ENCODE measurements at places on chromosomes 1 and 21. TPM values are rescaled to one million over a fixed set of nuclear protein-coding genes. Genes with fewer than 3 reads are reported as not detected.

GRCh38 chr1:9257851-9258250 lies 23.3 kb downstream of the H6PD start:
- no peaks in the 10 kb centered on the region for H3K4me1 ChIP-seq
- DNase-seq = no peak
- H3K27ac ChIP-seq = no peak overlapping the region
- H3K27me3 ChIP-seq = no peaks in the 10 kb centered on the region
- H3K36me3 ChIP-seq = no peaks in the 10 kb centered on the region

DNA sequence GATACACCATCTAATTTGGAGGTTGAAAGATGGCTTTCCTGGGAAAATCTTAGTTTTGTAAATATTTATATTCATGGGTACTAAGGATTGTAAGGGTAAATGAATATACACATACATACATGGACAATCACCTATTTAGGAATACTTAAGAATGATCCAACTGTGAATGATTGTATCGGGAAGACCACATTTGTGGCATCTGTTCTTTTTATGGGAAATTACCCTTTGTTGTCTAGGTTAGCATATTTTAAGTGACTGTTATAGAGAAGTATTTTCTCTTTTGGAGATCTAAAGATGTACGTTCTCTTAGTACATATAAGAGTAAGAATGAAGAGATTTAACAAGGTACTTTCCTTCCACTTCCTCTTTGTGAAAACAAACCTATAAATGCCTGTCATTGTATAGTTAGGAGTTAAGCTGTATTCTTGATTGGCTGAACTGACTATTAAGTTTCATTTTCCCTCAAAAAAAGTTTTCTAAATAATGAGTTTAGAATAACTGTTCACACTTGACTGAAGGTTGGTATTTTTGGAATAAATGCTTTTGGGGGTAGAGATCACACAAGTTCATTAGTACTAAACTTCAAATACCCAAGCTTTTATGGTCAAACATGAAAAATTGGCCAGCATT lies 26.7 kb downstream of the SNX7 start:
- no peaks in the 10 kb centered on the region for H3K36me3 ChIP-seq
- H3K27ac ChIP-seq = no peak overlapping the region
- no peak for DNase-seq
- H3K4me1 ChIP-seq = no peaks in the 10 kb centered on the region
- no peaks in the 10 kb centered on the region for H3K27me3 ChIP-seq
- no peak overlapping the region for H3K4me3 ChIP-seq

DNA sequence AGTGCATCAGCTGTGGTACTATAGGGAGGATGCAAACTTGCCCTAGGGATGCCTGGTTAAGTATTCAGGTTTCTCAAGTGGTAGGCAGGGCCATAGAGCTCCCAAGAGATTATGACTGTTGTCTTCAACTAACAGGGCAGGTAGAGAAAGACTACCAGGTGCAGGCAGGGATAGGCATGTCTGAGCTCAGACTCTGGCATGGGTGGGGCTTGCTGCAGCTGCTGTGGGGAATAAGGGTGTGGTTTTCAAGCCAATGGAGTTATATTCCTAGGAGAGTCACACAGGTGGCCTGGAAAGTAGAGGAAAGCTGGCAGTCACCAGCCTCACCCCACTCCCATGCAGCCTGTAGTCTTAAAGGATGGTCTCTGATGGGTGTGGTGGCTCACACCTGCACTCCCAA lies 673.4 kb upstream of the ADGRL4 start:
- no peak for DNase-seq
- no peaks in the 10 kb centered on the region for H3K36me3 ChIP-seq
- no peaks in the 10 kb centered on the region for H3K4me1 ChIP-seq

DNA sequence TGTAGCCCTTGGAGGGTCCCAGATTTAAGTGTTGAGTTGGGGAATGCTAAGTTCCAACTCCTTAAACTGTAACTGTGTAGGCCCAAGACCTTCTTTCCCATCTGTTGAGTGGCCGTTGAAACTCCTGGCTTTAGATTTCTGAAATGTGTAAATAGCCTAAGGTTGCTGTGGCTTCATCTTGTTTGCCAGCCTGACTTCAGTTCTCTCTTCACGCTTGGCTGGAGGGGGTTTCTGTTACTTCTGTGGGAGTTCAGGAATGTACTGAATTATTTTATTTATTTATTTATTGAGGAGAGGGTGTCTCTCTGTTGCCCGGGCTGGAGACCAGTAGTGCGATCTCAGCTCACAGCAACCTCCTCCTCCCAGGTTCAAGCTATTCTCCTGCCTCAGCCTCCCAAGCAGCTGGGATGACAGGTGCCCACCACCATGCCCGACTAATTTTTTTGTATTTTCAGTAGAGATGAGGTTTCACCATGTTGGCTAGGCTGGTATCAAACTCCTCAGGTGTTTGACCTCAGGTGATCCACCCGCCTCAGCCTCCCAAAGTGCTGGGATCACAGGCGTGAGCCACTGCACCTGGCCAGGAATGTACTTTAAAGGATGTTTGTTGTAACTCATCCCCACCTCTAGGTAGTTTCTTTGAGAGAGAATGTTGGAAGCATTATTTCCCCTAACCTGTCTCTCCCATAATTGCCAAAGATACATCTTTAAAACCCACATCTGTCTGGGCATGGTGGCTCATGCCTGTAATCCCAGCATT lies 5.9 kb downstream of the TTC39A start:
- no peak overlapping the region for H3K4me3 ChIP-seq
- H3K4me1 ChIP-seq = no peaks in the 10 kb centered on the region
- no peak overlapping the region for H3K27ac ChIP-seq
- no peaks in the 10 kb centered on the region for H3K27me3 ChIP-seq

DNA sequence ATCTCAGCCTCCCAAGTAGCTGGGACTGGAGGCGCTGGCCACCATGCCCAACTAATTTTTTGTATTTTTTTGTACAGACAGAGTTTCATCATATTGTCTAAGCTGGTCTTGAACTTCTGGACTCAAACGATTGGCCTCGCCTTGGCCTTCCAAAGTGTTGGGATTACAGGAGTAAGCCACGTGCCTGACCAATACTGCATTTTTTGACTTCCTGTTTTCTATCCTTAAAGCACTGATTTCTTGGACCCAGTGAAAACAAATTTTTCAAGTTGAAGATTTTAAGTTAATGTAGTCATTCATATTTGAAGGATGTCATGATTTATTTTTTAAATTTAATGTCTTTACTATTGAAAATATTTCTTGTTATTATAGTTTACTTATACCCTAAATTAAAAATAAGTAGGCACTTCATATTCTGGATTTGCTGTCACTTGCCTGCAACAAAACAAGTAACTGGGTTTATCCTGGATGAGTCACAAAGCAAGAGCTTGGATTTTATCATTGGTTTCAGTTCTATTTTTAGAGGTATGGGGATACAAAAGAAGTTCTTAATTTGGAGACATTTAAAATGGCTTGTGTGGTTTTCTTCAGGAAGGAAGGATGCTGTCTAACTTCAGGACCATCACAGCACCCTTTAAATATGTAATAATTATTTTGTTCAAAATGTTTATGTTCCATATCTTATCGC lies 2.2 kb upstream of the VPS45 start:
- H3K27me3 ChIP-seq = no peaks in the 10 kb centered on the region
- no peaks in the 10 kb centered on the region for H3K4me1 ChIP-seq

DNA sequence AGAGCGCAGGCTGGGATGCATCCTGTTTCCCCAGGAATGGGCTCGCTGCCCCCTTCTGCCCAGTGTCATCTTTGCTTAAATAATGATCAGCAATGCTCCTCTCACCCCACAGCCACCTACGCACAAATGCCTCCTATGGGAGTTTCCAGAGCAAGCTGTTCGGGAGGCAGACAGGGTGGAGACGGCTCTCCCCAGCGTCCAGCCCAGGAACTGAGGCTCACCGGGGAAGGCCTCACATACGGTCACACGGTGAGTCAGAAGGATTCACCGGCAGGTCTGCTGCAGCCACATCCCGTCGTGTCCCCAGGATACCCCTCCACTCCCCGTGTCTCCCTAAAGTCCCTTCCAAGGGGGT lies 40.3 kb upstream of the RUNX3 start:
- no peaks in the 10 kb centered on the region for H3K36me3 ChIP-seq
- DNase-seq = no peak
- H3K4me3 ChIP-seq = no peak overlapping the region
- no peaks in the 10 kb centered on the region for H3K4me1 ChIP-seq
- H3K27ac ChIP-seq = no peak overlapping the region

Gene OR14C36
- not detected for total RNA-seq

Gene BMP8A
- total RNA-seq = 1.8 TPM

Gene ADGRB2
- 3.7 TPM for total RNA-seq

Gene TIPRL
- 21.5 TPM for total RNA-seq

Gene DYNLT4
- not detected for total RNA-seq

Data from uterus (tissue), 4 donors.